ENCODE measurements at places on chromosomes 4 and X.

GRCh38 chr4:61200187-61200915, at the start of gene ADGRL3:
Gene ADGRL3, plus strand, starts transcription at chr4:61200326.
- DNase-seq = no peak

DNA sequence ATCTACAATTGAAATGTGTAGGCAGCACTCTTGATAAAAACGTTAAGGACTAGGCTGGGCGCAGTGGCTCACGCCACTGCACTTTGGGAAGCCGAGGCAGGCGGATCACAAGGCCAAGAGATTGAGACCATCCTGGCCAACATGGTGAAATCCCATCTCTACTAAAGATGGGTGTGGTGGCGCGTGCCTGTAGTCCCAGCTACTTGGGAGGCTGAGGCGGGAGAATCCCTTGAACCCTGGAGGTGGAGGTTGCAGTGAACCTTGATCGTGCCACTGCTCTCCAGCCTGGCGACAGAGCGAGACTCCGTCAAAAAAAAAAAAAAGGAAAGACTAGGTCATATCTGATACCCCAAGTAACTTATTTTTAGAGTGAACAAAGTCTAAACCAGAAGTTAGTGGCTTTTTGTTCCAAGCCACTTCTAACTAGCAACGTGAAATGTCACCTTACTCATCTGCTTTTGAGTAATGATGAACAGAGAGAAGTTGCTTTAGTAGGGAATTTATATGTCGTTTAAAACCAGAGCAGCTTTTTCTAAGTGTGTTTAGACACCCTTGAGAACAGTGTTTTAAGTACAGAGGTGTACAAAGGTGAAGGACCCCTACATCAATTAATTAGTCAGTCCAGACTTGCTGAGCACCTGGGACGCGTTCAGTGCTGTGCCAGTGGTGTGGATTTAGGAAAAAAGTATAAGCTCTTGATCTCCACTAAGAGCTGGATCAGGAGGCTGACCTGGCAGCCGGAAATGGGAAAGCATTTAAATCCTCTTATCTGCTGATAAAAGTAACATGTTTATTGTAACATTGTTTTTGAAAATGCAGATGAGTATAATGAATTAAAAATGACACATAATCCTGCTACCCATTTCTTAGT, 23.5 kb downstream of the SPRY1 start:
- no peak for DNase-seq

- no peak for DNase-seq
These were observed 43.3 kb downstream of the HOPX start for GRCh38 chr4:56637791-56638190.

GRCh38 chr4:101169044-101170014, 178.0 kb downstream of the PPP3CA start:
- peak; percentile 37 for DNase-seq

- DNase-seq = no peak
These were observed 106.3 kb upstream of the ARSJ start for GRCh38 chr4:114085611-114086345.

DNA sequence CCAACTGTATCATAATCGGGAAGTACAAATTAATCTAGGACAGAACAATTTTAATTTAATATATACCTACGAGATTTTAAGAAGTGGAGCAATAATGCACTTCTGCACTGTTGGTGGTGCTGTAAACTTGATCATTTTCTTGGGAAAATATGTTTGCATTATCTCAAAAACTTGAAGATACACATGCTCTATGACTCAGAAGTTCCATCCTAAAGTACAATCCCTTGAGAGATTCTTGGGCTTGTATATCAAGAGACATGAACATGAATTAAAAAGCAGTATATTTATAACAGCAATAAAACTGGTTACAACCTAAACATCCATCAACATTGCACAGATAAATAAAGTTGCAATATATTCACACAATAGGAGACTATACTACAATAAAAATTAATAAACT, 168.8 kb downstream of the CLCN4 start:
- no peak for DNase-seq
